ENCODE measurements at places on chromosomes 4 and X.

GRCh38 chr4:152559641-152560040, 23.7 kb upstream of the FBXW7 start:
- DNase-seq, result no peak

- DNase-seq, result no peak
Observed at GRCh38 chr4:93788712-93789111, 39.8 kb upstream of the ATOH1 start.

DNA sequence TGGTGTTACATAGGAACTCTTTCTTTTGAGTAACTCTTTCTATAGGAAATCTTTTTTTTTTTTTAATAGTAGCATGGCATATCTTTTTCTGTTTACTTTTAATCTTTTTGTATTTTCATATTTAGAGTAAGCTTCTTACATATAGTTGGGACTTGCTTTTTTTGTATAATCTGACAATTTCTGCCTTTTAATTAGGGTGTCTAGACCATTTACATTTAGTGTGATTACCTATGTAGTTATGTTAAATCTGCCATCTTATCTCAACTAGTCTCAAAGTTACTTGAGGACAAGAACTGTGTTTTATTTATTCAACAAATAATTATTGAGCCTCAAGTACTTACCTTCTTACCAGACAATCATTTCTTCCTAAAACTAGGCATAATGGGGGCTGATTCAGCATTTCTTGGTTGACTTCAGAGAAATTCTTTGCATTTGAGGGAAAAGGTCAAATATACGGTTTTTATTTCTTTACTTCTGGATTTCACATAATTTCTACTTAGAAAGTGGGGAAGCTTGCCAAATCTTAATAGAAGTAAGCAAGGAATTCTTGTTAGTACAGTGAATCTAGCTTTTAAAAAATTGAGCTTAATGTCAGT, 28.6 kb downstream of the MND1 start:
- DNase-seq, result no peak

GRCh38 chrX:110412971-110413726, 54.5 kb downstream of the RTL9 start:
- DNase-seq, result no peak

GRCh38 chr4:137541181-137541580, 8.9 kb upstream of the PCDH18 start:
- DNase-seq, result no peak

- no peak for DNase-seq
Observed at GRCh38 chrX:17039826-17040225, 93.4 kb downstream of the REPS2 start.

- peak; percentile 47 for DNase-seq
Observed at GRCh38 chrX:56783450-56783831, 54.4 kb downstream of the NBDY start.

DNA sequence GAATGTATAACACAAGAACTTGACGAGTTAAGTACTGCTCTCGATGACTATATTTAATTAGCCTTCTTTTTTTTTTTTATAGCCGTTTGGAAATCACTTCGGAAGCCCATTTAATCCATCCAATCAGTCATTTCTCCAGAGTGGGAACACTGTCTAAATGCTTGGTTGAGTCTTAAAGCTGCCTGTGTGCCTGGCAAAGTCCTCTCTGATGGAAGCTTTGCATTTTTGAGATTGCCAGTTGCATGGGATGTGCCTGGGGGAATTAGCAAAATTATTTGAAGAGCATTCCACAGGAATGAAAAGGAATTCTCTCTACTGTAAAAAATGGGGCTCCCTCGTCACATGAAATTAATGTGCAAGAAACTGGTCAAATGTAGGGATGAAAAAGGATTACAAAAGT, 398.8 kb upstream of the RPS6KA3 start:
- no peak for DNase-seq

GRCh38 chrX:47690175-47690574, 31.2 kb upstream of the UXT start:
- DNase-seq, result no peak

- no peak for DNase-seq
Observed at GRCh38 chr4:145440292-145441007, 41.2 kb upstream of the SMAD1 start.

DNA sequence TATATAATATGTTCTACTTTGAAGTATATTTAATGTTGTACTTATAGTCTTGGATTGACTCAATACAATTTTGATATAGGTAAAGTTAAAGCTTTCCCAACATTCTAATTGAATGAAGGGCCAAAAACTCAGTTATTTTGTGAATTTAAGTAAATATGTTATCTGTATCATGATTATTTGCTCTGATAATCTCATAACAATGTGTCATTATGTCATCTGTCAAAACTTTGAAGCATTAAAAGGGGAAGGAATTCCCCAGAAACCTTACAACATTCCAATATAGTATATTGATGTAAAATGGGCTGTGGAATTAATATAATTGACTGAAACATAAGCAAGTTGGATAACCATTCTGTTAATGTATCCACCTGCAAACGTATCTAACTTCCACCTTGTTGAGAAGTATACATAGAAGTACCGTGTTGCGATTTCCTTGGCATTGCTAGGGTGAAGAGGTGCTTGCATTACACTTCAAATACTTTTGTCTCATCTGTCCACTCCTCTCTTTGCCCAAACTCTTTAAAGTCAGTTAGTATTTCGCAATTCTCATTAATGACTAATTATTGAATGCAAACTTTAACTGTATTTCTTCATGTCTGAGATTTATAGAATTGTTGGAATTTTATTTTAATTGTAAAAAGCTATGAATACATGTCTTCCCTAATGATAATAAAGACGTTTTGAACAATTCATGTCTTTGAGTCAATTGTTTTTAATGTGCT, 1982.1 kb upstream of the ADGRL3 start:
- no peak for DNase-seq

GRCh38 chrX:109797311-109797975, 64.4 kb upstream of the ACSL4 start:
- no peak for DNase-seq

GRCh38 chr4:72073816-72074215, 42.0 kb downstream of the NPFFR2 start:
- no peak for DNase-seq

DNA sequence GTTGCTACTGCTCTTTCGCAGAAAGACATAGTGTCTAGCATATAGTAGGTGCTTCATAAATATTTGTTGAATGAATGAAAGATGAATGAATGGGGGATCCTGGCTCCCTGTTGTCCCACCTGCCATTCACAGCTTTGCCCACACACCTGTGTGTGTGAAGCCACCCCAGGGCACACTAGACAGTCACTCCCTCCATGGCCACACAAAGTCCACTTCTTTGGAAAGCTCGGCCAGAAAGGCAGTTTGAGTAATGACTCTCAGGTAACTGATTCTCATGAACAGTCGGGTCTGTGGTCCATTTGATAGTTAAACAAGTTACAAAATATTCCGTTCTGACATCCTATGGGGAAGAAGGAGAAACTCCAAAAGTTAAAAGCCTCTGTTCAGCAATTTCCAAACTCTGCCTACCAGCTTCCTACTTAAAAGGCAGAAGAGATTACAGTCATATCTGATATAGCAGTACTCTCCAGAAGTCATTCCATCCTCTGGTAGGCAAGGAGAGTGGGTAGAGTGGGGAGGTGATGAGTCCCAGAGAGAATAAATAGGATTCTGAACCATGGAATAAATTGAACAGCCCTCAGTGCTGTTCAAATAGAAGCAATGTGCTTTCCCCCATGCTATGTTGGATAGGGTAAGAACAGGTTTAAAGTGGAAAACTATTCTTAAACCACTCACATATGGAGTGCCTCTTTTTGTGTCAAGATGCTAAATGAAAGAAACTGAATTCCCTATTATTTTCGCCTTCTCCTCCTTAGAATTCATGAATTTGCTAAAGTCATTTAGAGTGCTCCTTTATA, 204.9 kb upstream of the GALNT7 start:
- DNase-seq, result no peak

DNA sequence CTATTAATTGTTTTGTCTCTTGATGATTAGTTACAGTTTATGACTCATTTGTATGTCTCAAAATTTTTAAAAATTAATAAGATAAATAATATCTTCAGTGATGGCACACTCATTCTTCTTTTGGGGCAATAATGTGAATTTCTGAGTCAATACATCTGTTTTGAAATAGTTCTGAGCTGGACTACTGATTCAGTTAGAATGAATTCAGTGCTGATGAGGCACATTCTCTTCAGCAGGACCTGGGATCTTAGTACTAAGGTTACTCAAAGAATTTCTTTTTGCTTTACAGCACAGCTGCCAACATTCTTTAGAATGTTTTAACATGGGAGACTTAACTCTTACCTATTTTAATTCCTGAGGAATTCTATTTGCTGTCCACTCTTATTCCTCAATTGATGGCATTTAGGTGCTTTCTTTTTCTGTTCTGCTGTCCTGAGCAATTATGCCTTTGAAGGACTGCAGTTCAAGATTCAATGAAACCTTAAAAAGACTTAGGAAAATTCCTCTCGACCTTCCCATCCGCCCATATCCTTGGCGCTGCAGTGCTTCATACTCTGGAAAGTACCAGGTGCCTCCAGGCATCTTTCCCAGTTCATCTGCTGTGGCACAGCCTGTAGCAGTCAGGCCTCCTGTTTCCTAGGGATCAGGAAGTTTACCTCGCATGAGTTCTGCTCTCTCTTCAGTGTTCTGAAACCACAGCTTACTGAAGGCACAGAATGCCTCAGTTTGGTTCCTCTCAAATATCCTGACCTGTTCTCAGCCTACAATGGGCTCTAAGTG, 213.7 kb downstream of the FSTL5 start:
- no peak for DNase-seq
